ENCODE measurements at places on chromosomes 11 and 22.

GRCh38 chr22:35195821-35196220 lies 61.5 kb upstream of the HMGXB4 start:
- no peak overlapping the region for H3K27ac ChIP-seq
- H3K36me3 ChIP-seq = no peaks in the 10 kb centered on the region
- peaks cover 22% of the 10 kb centered on the region for H3K27me3 ChIP-seq
- no peak overlapping the region for H3K4me3 ChIP-seq
- no peak for DNase-seq

- no peak overlapping the region for H3K4me3 ChIP-seq
Observed at GRCh38 chr11:72834905-72835304, 20.7 kb downstream of the ATG16L2 start.

- peaks cover 23% of the 10 kb centered on the region for H3K4me1 ChIP-seq
- peak overlapping the region; percentile 88 for H3K4me3 ChIP-seq
- no peaks in the 10 kb centered on the region for H3K27me3 ChIP-seq
- H3K36me3 ChIP-seq = peaks cover 19% of the 10 kb centered on the region
Observed at GRCh38 chr11:18699269-18699596, 654 bp downstream of the TMEM86A start.

DNA sequence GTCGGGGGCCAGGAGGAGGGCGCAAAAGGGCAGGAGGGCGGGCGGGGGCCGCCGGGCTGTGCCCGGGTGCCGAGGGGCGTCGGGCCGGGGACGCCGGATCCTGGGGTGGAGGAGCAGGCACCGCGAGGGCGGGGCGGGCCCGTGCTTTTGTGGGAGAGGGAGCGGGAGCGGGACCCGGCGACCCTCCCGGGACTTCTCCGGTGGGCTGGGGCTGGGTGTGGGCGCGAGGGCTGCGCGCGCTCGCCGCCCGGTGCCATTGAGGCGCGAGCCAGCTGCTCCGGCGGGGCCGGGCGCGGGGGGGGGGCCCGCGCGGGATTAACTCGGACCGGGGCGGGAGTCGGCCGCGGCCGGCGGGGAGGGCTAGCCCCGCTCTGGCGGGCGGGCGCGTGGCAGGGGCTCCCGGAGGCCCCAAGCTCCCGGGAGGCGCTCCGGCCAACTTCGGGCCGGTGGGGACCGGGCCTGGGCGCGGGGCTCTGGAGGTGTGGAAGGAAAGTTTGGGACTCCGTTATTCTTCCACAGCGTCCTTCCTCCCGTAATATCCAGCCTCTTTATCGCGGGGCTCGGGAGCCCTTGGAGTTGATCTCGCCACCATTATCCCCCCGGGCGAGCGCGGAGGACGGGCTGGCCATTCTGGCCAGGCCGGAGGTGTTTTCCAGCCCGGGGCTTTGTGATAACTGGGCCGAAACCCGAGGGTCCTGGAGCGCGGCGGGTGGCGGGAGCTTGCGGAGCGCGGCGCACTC lies 936 bp downstream of the CECR2 start:
- H3K4me3 ChIP-seq = peak overlapping the region; percentile 58
- peaks cover 30% of the 10 kb centered on the region for H3K4me1 ChIP-seq
- no peak overlapping the region for H3K27ac ChIP-seq
- no peaks in the 10 kb centered on the region for H3K36me3 ChIP-seq

GRCh38 chr11:1770061-1770460 lies 6.3 kb upstream of the CTSD start:
- no peak overlapping the region for H3K27ac ChIP-seq
- no peak for DNase-seq
- H3K27me3 ChIP-seq = no peaks in the 10 kb centered on the region
- H3K4me1 ChIP-seq = peaks cover 10% of the 10 kb centered on the region
- H3K36me3 ChIP-seq = no peaks in the 10 kb centered on the region

DNA sequence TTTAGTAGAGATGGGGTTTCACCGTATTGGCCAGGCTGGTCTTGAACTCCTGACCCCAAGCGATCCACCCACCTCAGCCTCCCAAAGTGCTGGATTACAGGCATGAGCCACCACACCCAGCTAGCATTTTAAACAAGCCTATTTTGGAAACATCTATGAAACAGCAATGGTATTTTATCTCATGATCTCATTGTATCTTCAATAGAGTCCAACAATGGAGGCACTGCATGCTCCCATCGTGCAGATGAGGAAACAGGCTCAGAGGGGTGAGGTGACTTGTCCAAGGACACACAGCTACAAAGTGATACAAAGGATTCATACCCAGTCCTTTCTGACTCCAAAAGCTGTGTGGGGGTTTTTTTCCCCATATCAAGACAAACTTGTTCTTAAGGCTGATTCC lies 39.0 kb upstream of the RTL6 start:
- H3K4me3 ChIP-seq = no peak overlapping the region
- no peaks in the 10 kb centered on the region for H3K4me1 ChIP-seq
- H3K27me3 ChIP-seq = no peaks in the 10 kb centered on the region
- no peak for DNase-seq
- H3K27ac ChIP-seq = no peak overlapping the region

GRCh38 chr11:45079075-45079444 lies 67.4 kb upstream of the PRDM11 start:
- peaks cover 23% of the 10 kb centered on the region for H3K4me1 ChIP-seq
- no peak overlapping the region for H3K4me3 ChIP-seq
- no peaks in the 10 kb centered on the region for H3K36me3 ChIP-seq
- DNase-seq = peak; percentile 60

DNA sequence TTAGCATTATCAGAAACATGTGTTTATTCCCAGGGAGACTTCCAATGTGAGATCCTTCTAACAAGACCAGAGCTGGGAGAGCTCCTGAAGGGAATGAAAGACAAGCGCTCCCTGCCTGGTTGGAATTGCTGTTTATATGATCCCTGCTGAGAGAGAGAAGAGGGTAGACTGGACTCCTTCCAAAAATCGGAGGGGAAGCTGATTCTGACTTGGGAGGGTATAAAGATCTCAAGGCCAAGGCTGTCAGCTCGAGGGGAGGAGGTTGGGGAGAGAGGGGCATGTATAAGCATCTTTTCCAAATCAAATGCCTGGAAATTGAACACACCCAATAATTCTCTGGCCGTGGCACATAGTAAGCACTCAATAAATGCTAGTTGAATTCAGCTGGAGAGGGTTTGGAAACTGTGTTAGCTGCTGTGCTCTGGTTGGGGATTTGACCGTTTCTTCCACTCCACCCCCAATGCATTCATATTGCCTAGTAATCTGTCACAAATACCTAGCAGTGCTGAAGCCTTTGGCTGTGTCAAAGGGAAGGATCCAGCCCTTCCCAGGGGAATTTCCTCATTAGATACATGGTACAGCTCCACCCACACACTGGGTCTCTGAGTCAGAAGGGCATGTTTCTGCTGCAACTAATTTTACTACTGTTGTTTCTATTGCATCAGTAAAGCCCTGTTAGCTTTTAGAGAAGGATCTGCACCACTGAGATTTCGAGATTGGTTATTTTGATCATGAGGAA lies 61.5 kb downstream of the CACNG2 start:
- H3K4me1 ChIP-seq = no peaks in the 10 kb centered on the region
- peaks cover 83% of the 10 kb centered on the region for H3K27me3 ChIP-seq
- no peak for DNase-seq
- no peak overlapping the region for H3K27ac ChIP-seq
- no peak overlapping the region for H3K4me3 ChIP-seq

DNA sequence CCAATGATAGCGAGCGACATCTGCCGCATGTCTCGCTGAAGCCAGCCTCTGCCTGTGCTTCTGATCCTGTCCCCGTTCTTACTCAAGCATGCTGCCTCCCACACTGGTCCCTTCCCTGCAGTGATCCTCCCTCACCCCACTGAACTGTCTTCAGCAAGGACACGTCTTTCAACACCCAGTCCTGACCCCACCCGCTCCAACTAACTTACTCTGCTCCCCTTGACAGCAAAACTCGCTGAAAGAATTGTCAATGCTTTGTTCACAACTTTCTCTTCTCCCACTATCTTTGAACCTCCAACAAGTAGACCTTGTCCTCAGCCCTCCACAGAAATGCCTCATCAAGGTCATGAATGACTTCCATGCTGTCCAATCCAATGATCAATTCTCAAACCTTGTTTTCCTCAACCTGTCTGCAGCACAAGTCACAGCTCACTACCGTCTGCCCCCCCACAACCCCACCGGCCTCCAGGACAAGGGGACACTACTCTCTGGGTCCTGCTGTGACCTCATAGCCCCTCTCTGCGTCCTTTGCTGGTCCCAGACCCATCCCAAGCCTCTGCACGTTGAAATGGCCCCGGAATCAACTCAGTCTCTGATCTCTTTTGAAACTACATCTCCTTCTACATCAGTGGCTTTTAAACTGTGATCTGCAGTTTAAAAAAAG lies 108.0 kb downstream of the MICAL3 start:
- H3K27me3 ChIP-seq = no peaks in the 10 kb centered on the region
- no peak overlapping the region for H3K27ac ChIP-seq
- H3K4me3 ChIP-seq = no peak overlapping the region
- H3K36me3 ChIP-seq = no peaks in the 10 kb centered on the region
- no peak for DNase-seq
